ENCODE measurements at places on chromosomes 16 and 17. TPM values are rescaled to one million over a fixed set of nuclear protein-coding genes. Genes with fewer than 3 reads are reported as not detected.

The CCL7 gene
- total RNA-seq, result not detected

The SMIM36 gene
- not detected for total RNA-seq

The MARCHF10 gene
- not detected for total RNA-seq

- no peak for DNase-seq
Measured at GRCh38 chr17:4672751-4673150, 31.2 kb downstream of the PELP1 start.

- DNase-seq, result no peak
Measured at GRCh38 chr17:36856222-36856621, 81.1 kb upstream of the LHX1 start.

DNA sequence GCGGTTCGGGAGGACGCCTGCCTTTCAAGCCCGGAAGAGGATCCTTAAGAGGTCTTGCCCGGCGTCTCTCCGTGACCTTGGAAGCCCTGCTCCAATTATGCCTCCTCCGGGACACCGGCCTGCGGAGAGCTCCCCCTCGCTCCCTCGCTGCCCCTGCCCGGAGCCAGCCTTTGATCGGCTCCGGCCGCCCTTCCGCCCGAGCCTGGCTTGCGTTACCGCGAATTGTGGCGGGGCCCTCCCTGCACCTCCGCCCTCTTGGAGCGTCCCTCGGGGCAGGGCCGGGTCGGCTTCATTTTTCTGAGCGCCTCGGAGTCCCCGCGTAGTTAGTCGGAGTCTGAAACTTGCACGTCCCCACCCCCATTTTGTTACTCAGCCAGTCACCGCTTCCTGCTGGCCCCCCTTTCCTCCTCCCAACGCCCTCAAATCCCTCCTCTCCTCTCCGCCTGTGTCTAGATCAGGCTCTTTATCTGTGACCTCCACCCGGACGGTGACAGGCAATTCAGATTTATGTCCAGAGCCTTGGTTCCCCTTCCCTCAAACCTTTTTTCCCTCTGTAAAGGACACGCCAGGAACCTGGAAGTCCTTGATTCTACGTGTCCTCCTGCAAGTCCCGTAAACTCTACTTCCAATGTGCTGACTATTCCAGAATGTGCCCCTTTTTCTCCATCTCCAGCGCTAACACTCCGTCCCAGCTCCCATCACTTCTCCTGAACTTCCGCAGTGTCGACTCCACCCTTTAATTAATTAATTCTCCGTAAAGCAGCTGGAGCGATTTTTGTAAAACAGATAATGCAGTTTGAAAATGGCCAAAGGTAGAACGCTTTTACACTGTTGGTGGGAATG is 569 bp upstream of the RABEP2 start:
- peak; percentile 65 for DNase-seq
